ENCODE measurements at places on chromosomes 5 and 9.

DNA sequence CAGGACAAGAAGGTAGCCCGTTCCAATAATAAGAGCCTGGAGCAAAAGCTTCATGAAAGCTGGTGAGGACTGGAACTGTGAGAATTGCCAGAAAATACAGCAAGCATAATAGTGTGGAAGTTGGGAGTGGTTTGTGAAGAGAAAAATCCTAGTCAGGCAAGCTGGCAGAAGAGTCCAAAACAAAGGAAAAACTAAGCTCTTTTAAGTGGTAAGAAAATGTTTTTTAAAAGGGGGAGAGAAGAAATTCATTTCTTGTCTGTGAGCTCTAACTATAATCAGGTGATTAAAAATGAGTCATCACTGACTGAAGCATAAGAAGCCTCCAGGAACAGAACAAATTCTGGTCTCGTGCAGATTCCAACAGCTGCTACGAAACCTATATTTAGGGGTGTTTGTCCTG is 102.6 kb downstream of the CAAP1 start:
- no peak for DNase-seq

GRCh38 chr9:76099516-76099915 is 209.0 kb downstream of the PCSK5 start:
- DNase-seq, result peak; percentile 14

GRCh38 chr5:1512541-1513291 is 11.0 kb downstream of the LPCAT1 start:
- DNase-seq, result no peak

DNA sequence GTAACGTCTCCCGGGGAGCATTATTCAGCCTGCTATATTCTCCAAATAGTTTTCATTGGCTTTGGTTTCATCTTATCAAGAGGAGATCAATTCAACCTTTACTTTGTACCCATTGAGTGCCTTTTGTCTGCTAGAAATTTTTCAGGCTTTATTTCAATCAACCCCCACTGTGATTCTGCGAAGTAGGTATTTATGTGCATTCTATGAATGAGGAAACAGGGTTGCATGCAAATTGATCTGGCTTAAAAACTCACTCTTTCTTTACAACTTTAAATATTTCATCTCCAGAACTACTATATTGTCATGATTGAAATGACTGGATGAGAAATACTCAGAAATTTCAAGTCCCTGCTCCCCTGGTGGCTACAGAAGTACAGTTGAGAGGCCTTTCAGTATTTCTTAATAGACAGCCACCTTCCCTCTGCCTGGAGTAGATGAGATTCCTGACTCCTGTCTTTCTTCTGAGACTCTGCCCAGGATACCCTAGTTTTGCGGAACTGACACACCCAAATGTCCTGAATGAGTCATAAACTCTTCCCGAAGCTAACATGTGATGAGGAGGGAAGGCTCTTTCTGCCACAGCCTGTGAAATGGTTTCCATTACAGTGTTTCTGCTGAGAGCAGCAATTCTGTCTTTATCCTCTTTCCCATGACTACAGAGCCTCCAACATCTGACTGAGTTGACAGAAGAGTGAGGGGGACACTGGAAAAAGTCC is 52.6 kb upstream of the TNC start:
- peak; percentile 10 for DNase-seq

DNA sequence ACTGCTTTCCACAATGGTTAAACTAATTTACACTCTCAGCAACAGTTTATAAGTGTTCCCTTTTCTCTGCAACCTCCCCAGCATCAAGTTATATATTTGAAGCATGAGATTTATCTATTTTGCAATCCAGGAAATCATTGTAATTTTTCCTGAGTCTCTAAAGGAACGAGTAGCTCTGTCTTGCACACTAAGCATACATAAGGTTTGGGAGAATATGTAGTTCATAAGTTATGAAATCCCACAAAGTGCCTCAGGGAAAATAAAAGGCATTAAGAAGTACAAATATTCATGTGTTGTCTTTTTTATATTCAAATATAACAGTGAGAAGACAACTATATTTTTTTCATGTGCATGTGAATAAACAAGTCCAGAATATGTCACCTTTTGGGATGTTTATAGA is 377.1 kb upstream of the RORB start:
- DNase-seq, result no peak

DNA sequence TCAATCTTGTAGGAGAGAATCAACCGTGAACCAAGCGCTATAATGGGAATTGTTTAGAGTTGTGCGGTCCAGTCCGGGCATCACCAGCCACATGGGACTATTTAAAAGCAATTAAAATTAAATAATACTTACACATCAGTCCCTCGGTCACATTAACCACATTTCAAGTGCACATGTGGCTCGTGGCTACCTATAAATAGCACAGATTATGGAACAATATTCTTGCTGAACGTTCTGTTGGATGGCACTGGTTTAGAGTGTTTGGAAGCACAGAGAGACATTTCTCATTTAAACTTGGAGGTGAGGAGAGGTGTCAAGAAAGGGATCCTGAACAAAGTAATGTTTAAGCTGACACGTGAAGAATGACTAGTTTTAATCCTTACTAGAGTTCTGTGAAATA is 12.5 kb upstream of the PIP5K1B start:
- DNase-seq, result no peak

DNA sequence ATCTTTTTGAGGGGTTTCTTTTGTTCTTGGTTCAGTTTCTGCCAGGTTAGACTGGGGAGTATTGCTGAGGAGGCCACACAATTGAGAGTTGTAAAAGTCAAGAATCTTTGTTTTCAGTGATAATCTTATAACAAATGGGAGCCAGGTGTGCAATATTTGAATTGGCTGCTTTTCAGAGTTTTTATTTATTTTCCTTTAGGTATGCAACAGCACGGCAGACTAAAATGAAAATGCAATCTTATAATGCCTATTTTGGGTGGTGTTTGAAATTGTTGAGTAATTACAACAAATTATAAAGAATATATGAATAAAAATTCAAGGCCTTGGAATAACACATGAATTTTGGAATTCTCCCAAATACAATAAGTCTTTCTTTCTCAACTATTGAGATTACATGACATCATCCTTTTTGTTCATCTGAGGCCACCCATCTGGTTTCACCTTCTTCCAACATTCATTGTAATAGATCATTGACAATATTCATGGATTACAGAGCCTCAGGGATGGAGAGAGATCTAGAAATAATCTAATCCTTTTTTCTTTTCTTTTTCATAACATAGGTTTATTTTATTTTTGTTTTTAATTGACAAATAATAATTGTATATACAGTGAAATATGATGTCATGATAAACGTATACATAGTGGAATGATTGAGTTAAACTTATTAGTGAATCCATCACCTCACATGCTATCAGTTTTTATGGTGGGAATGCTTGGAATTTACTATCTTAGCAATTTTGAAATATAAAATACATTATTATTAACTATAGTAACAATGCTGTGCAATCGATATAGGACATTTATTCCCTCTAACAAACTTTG is 1061.0 kb downstream of the NR2F1-AS1 start:
- DNase-seq, result no peak

- no peak for DNase-seq
These were observed 18.0 kb downstream of the ORM2 start for GRCh38 chr9:114347675-114348074.

DNA sequence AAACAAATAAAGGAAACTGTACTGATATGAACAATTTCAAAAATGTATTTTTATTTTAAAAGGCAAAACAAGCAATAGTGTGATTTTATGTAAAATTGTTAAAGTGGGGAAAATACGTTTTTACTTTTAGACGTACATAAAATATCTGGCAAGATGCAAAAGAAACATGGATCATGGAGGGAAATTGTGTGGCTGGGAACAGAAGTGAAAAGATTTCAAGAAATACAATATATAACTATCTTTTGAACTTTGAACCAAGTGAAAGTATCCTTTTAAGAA is 1.5 kb upstream of the ZNF367 start:
- DNase-seq, result no peak

All from kidney capillary endothelial cell (primary cell).